ENCODE measurements at places on chromosomes 11 and 22.

DNA sequence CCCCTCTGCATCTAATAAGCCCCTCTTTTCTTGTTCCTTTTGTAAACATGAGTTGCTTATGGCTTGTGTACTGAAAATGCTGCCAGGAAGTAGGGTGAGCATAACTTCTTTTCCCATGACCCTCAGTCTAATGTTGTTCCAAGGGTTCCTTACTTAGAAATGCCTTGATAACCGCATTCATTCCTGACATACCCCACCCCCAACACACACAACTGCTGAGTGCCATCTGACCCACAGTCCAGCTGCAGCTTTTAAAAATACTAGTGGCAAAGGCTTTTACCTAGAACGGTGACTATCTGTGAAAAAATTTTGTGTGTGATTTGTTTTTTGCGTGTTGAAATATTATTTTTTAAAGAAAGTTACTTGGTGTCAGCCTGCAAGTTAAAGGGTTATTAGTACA, 52.6 kb downstream of the ARHGAP42 start:
- peak; percentile 47 for DNase-seq

DNA sequence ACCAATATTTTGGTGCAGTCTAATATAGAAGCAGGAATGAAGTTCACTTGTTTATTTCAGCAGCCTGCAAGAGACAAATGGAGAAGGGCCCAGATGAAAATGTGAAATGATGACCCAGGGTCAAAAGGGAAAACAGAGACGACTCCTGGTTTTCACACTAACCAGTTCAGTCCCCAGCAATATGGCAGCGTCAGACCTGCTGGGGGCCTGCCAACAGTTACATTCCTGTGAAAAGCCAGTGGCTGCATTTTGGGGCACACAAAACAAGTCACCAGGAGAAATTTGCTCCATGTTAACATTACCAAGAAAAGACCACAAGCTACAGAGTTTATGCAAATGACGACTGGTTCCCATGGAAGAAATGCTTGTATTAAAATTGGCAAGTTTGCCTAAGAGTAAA, 80.2 kb downstream of the CCDC34 start:
- DNase-seq, result peak; percentile 7

GRCh38 chr22:50293441-50294318, 13.8 kb downstream of the PLXNB2 start:
- DNase-seq, result peak; percentile 90

DNA sequence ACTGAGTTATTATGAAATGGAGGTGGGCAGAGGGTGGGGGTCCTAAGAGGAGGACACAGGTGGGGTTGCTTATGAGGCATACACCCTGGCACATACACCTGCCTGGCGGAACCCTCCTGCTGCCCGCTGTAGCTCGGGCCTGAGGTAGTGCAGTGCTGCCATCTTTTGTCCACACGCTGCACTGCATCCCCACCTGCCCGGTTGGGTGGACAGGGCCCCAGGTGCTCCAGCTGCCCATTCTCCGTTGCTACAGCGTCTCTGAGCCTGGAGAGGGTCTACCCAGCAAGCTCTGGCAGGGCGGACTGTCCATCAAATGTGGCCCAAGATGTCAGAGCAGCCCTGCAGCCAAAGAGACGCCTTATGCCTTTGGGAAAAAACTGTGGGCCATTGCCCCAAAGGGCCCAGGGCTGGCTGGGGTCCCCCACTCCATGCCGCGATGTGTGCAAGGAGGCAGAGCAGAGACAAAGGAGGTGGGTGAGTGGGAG, 131.2 kb downstream of the BUD13 start:
- peak; percentile 81 for DNase-seq

DNA sequence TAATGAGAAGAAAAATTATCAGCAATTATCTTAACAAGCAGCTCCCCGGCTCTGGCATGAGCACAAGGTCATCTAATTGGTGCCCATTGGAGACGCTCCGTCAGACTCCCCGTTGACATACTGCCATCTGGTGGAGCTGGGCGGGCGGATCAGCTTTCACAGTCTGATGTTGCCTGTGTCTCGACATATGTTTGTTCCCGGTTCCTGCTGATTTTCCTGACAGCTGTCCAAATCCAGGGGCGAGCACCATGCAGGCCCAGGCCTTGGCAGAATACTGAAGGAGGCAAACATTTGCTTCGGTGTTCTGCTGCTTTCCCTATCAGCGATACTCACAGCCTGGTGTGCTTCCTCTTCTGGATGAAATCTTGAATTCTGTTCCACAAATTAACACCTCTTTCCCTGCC, 43.8 kb upstream of the BARX2 start:
- DNase-seq, result peak; percentile 93

- DNase-seq, result no peak
Observed at GRCh38 chr11:78607696-78608095, 33.0 kb upstream of the NARS2 start.

- DNase-seq, result no peak
Observed at GRCh38 chr22:49513358-49513851, 314.3 kb downstream of the BRD1 start.

DNA sequence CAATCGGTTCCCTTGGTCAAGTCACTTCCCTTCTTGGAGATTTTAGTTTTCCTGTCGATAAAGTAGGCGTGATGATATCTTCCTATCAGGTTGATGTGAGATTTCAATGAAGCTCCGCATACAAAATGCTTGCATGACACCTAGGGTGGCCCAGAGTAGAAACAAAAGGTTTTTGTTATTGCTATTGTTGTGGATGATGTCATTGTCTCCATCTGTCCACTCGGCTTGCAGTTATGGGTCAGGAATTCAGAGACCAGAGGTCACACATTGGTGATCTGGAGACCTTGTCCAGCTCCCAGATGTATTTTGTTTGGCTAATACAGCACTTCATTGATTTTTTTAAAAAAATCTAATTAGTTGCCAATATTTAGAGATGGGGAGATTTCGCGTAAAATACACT, 382.1 kb downstream of the MN1 start:
- no peak for DNase-seq

GRCh38 chr11:97354026-97354425, 964.2 kb downstream of the JRKL start:
- DNase-seq, result no peak

- no peak for DNase-seq
Observed at GRCh38 chr11:132838627-132839026, 693.7 kb downstream of the OPCML start.

DNA sequence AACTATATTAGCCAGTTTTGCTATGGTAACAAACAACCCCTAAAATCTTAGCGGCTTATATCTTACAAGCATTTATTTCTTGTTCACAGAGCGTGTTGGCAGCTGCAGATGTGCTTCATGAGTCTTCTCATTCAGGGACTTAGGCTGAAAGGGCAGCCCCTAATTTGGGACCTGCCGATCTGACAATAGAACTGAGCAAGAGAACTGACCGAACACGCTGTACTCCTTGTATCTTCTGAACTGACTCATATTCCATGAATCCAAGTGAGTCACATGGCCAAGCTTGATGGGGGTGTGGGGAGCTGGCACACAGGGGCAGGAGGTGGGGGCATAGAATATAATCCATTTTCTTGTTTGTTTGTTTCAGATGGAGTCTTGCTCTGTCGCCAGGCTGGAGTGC, 481.7 kb upstream of the CADM1 start:
- DNase-seq, result no peak

DNA sequence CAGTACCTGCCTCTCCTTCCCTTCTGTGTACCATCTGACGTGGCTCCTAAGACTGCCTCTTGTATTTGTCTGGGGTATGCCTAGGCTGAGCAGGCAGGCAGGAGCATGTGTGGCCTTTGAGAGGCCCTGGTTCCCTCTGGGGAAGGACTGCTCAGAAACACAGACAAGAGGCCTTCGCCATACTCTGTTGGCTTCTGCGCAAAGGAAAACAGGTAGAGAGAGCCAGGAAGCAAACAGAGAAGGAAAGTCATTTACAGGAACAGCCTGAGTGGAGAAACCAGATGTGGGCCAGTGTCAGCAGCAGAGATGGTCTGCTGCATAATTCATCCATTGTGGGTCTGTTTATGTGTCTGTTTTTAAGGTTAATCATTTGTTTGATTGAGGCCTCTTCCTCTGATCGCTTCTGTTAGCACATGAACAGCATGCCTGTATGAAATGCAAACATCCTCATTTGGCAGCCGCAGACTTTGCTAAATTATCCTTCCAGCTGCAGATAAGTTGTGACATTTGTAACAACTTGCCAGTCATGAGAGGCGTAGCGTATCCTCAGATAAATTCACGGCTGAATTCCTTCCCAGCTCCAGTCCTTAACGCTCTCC, 119.4 kb downstream of the GALNT18 start:
- DNase-seq, result no peak

GRCh38 chr22:47065756-47066615, 303.5 kb downstream of the TBC1D22A start:
- no peak for DNase-seq

DNA sequence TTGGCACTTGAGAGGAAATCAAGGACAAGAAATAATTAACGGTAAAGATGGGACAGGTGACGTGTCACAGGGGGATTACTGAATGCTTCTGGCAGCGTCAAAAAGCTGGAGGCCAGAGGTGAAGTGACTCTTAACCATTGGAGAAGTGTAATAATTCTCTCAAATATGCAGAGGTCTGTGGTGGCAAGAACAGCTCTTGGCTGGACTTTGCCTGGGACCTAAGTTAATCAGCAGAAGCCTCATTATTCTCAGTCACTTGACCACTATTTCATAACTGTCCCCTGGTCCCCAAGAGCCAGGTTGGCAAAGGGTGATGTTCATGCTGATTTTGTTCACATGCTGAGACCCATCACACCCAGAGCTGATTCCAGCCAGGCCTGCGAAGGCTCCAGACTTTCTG, 72.9 kb downstream of the TIMP3 start:
- DNase-seq, result no peak

GRCh38 chr11:16402654-16403447, 46.5 kb upstream of the SOX6 start:
- peak; percentile 82 for DNase-seq

DNA sequence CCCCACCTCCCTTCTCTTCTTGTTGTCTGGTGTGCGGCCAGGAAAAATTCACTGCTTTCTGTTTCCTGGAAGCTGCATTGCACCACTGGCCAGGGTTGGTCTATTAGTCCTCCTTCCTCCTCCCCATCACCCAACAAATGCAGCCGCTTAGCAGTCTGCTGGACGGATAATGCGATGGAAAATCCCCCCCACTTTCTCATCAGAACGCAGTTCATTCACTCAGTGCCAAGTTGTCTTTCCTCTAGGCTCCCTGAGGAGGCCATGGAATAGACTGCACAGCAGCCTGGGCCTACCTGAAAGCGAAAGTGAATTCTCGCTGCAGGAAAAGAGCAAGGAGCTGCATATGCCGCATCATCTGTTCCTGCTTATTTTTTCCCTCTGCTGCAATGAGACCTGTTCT, 513.6 kb downstream of the METTL15 start:
- DNase-seq, result no peak

DNA sequence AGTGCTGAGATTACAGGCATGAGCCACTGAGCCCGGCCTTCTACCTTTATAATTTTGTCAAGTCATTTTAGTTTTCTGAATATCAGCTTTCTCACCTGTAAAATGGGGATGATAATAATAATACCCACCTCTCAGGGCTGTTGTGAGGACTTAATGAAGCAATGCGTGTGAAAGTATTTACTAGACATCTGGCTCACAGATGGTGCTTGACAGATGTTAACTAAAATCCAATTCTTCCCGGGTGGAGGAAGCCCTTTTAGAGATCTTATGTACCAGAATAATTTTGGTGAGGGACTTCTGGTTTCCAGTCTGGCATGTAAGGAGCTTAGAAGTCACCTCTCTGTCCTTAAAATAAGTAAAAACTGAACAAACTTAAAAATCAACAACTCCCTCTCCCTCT, 43.7 kb upstream of the NUP160 start:
- DNase-seq, result no peak

- DNase-seq, result no peak
Observed at GRCh38 chr11:102921587-102922220, 33.8 kb downstream of the MMP13 start.

DNA sequence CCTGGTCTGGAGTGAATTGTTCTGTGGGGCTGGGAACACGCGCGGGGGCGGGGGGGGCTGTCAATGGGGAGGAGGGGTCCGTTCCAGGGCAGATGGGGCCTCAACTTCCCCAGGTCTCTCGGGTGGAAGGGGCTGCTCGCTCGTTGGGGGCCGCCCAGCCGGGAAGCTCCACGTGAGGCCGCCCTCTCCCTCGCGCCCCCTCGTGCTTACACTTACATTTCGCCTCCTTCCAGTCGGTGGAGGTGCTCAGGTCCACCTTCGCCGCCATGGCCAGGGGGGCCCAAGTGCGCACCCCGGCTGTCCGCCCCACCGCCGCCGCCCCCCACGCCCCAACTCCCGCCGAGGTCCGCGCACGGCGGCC, 452 bp downstream of the MACROD1 start:
- no peak for DNase-seq

DNA sequence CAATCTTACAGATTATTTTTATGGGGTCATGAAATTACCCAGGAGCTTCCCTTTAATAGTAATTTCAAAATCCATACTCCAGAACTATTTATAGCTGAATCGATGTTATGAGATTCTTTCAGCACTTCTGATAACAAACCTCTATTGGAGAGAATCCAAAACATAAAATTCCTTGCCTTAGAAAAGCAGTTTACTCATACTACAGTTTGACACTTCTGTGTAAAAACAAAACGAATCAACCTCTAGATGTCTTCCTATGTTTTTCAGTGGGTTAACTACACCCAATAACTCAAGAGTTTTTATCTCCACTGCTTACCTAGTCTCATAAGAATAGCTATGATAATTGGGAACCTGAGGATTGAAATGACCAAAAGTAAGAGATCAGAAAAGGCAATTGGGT, 35.6 kb downstream of the KIF18A start:
- DNase-seq, result no peak

DNA sequence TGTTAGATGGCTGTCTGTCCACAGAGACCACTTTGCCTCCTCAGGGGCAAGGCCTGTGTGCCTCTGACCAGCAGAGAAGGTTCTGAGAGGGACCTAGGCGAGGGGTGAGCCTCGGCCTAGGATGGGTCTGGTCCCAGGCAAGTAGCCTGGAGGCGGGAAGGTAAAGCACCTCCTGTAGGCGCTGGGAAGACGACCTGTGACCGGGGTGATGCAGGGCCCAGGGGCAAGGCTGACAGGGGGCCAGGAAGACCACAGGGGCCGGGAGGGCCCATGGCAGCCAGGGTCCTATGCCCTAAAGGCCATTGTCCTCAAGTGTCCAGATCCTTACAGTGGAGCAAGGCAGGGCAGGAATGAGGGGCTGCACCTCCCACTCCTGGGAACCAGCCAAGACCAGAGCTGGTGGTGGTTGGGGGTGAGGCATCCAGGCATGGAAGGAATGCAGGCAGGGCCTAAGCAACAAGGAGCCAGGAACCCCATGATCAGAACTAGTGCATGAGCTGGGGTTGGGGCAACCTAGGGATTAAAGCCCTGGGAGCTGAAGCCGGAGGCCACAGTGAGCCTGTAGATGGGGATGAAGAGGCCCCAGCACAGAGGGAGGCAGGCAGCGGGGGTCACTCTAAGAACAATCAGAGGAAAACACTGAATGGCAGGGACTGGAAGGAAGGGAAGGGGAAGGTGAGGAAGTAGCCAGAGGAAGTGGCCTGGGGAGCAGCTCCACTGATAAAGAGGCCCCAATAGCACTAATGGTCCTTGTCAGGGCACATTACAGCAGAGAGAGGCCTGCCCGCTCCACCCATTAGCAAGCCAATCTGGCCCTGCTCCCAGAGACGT, 32.9 kb upstream of the KLHL35 start:
- DNase-seq, result peak; percentile 32

GRCh38 chr11:124672536-124673215, 863 bp downstream of the SIAE start:
- no peak for DNase-seq

GRCh38 chr11:64287676-64288352, 2.2 kb downstream of the GPR137 start:
- DNase-seq, result no peak
